ENCODE measurements at places on chromosomes 3 and 15.

DNA sequence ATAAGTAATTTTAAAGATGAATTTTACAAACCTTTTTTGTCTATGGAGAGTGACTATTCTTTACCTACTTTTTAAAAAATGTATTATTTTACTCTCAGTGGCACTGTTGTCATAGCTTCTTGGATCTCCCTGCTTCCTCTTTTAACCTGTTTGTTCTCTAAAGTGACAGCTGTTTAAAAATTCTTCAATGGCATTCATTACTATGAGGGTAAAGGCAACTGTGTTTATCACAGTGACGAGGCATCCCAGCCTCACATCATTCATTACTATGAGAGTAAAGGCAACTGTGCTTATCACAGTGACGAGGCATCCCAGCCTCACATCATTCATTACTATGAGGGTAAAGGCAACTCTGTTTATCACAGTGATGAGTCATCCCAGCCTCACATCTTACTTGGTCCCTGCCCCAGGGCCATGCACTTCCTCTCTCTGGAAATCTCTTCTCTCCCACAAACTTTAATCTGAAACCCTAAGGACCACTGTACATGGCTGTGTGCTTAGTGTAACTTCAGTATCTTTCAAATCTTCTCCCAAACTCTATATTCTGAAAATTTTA lies 101.7 kb upstream of the ZNF717 start:
- H3K27me3 ChIP-seq: no peaks in the 10 kb centered on the region
- no peak overlapping the region for H3K4me3 ChIP-seq
- ATAC-seq: no peak
- H3K4me1 ChIP-seq: no peaks in the 10 kb centered on the region
- no peak overlapping the region for H3K27ac ChIP-seq

GRCh38 chr3:194933465-194933864 lies 247.8 kb downstream of the FAM43A start:
- ATAC-seq: no peak
- peaks cover 13% of the 10 kb centered on the region for H3K4me1 ChIP-seq
- no peak overlapping the region for H3K27ac ChIP-seq
- H3K4me3 ChIP-seq: no peak overlapping the region
- H3K36me3 ChIP-seq: no peaks in the 10 kb centered on the region

- no peaks in the 10 kb centered on the region for H3K36me3 ChIP-seq
- H3K27ac ChIP-seq: no peak overlapping the region
- H3K4me1 ChIP-seq: no peaks in the 10 kb centered on the region
- ATAC-seq: no peak
- no peaks in the 10 kb centered on the region for H3K27me3 ChIP-seq
Observed at GRCh38 chr3:52430416-52430810, 14.5 kb downstream of the SEMA3G start.

GRCh38 chr3:144415492-144415891 lies 443.9 kb downstream of the DIPK2A start:
- H3K27ac ChIP-seq: no peak overlapping the region

DNA sequence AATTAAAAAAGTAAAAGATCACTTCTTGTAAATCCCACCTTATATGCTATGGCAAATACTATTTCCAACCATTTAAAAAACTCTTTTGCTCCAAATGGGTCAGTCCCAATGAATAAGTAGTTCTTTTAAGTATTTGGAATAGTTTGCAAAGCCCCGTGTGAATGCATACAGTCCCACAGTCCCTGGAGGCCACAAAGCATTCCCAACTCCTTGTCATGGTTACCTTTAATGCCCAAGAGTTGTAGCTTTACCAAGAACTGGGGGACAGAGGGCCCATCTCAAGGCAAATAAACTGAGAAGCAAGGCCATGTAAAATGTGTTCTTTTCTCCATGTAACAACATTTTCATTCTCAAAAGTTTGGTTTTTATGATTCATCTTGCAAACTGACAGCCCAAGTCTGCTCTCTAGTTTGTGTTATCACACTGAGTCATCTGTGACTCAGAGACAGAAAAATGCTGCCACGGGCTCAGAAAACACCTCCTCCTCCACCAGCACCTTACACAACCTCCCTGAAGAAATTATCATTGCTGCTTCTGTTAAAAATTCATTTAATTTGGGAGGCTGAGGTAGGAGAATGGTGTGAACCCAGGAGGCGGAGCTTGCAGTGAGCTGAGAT lies 336.2 kb downstream of the ERC2 start:
- H3K27ac ChIP-seq: no peak overlapping the region
- H3K4me1 ChIP-seq: no peaks in the 10 kb centered on the region
- no peak for ATAC-seq

DNA sequence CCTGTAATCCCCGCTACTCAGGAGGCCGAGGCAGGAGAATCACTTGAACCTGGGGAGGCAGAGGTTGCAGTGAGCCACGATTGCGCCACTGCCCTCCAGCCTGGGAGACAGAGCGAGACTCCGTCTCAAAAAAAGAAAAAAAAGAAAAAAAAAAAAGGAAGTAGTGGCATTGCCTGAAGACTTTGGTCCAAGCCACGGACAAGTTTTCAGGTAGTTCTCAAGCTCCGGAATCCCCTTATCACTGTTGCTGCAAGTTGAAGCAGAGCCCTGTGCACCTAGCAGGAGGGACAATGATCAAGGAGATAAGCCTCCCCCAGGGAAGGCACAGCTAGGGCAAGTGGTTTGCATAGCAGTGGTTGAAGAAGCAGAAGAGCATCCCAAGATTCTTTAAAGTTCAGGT lies 97.6 kb downstream of the MEX3B start:
- H3K4me3 ChIP-seq: no peak overlapping the region
- no peak for ATAC-seq
- no peaks in the 10 kb centered on the region for H3K4me1 ChIP-seq
- no peaks in the 10 kb centered on the region for H3K36me3 ChIP-seq

- H3K36me3 ChIP-seq: no peaks in the 10 kb centered on the region
- H3K27me3 ChIP-seq: peaks cover 67% of the 10 kb centered on the region
- H3K4me1 ChIP-seq: peaks cover 39% of the 10 kb centered on the region
- no peak for ATAC-seq
- no peak overlapping the region for H3K27ac ChIP-seq
Observed at GRCh38 chr15:74957476-74958035, 984 bp upstream of the RPP25 start.

All from stimulated activated memory B cell treated with anti-CD40 and anti-IgM and Interleukin-4, amounts not matched to agents 10 μg/mL and 1 μg/mL and 100 μg/mL, for 72 hours (primary cell).